M059J (cell line): ENCODE measurements at places on chromosomes 4 and X. TPM values are rescaled to one million over a fixed set of nuclear protein-coding genes. Genes with fewer than 3 reads are reported as not detected.

ZNF518B gene
- total RNA-seq, result 7.1 and 8.4 TPM in 2 replicates

CXCL3 gene
- 0.81 and 6.3 TPM in 2 replicates for total RNA-seq

- peak; percentile 76 for DNase-seq
Observed at GRCh38 chrX:115330498-115331168, 41.1 kb downstream of the LUZP4 start.

DNA sequence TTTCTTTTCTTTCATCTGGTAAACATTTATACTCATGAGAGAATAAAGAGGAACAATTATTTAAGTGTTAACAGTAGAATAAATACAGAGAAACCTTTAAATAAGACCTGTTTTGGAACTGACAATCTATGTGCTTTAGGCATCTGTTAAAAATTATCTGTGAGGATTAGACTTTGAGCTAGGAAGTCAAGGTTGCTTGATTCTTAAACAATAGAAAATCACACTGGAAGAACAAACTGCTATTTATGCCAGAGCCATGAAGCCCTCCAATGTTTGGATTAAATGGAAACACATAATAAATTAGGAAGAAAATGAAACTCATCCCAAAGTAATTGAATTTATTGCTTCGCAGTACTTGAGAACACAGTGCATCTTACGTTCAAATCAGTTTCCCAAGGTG, 207.2 kb upstream of the NPY2R start:
- no peak for DNase-seq

- DNase-seq, result no peak
Observed at GRCh38 chr4:76486588-76487276, 51.7 kb downstream of the SHROOM3 start.

- DNase-seq, result no peak
Observed at GRCh38 chrX:113804291-113804690, 779.6 kb upstream of the HTR2C start.

- DNase-seq, result no peak
Observed at GRCh38 chrX:1140236-1140681, 72.2 kb downstream of the CRLF2 start.

DNA sequence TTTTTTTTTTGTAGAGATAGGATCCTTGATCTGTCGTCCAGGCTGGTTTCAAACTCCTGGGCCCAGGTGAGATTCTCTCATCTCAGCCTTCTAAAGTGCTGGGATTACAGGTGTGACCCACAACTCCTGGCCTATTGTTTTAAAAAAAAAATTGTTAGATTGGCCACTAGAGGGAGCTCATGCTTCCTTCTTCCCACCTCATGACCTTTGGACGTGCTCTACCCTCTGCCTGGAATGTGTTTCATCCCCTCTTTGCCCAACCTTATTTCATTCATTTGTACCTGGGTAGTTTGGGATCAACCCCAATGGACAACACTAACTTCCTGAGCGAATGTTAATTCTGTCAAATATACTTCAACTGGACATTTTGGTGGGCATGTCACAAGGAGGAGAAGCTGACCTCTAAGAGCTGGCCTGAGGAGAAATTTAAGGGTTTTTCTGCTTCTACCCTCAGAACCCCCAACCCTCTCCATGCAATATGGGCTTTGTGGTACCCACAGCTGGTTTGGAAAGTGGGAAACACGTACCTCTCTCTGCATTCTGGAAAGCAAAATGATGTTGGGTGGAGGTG, 6.4 kb downstream of the PPEF2 start:
- DNase-seq, result peak; percentile 16

GRCh38 chrX:455673-456072, 69.0 kb upstream of the PPP2R3B start:
- no peak for DNase-seq

DNA sequence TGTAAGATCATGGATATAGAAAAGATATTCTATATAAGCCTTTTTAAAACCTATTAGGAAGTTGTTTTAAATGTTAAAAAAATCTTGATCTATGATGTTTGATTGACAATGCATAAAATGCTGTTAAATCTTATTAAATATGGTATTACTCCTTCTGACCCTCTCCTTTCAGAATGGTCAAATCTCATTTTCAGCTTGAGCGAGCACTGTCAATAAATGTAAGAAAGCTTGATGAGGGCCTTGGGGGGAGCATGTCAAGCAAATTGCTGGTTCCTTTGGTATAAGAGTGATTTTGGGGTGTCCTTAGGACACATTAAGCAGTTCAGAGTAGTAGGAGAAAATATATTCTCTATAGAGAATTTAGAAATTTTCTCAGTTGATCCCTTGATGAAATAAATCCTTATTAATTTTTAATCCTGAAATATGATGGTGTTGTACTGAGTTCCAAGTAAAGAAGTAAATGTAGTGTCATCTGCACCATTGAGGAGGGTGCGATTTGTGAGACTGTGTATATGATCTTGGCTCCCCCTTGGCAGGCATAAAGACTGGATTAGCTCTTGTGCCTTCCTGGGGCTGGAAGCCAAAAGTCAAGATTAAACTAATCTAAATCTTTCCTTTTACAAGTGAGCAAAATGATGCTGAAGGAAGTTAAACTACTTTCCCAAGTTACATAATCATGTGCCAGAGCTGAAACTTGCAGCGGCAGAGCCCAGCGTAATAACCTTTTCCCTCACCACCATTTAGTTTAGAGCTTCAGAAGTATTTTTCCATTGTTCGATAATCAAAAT, 82.6 kb upstream of the ANK2 start:
- no peak for DNase-seq

GRCh38 chr4:40040908-40041307, 15.7 kb upstream of the N4BP2 start:
- no peak for DNase-seq

DNA sequence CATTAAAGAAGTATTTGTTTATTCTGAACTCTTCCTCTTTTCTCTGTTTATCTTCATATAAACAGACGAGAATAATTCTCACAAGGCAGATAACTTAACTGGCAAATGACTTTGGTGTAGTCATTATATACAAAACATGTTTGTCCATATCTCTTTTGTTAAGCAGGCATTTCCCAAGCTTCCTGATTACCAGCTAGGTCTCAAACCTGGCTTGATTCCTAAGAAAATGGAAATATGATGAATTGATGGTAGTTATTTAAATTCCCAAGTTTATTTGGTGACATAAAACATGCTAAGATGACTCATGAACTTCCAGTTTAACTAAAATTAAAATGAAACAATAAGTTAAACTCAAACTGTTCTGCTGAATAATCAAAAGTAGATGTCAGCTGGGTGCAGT, 96.8 kb downstream of the ARSJ start:
- peak; percentile 16 for DNase-seq
